ENCODE measurements at places on chromosomes 6 and 20.

GRCh38 chr6:47262231-47262630 lies 47.5 kb downstream of the TNFRSF21 start:
- no peak for DNase-seq

- DNase-seq = no peak
Observed at GRCh38 chr6:7671581-7671980, 54.3 kb upstream of the BMP6 start.

GRCh38 chr6:70176842-70177550 lies 125.9 kb downstream of the COL9A1 start:
- DNase-seq = no peak

GRCh38 chr20:62888910-62889309 lies 27.3 kb upstream of the TCFL5 start:
- DNase-seq = no peak

GRCh38 chr6:157860505-157860991 lies 37.5 kb downstream of the SNX9 start:
- no peak for DNase-seq

DNA sequence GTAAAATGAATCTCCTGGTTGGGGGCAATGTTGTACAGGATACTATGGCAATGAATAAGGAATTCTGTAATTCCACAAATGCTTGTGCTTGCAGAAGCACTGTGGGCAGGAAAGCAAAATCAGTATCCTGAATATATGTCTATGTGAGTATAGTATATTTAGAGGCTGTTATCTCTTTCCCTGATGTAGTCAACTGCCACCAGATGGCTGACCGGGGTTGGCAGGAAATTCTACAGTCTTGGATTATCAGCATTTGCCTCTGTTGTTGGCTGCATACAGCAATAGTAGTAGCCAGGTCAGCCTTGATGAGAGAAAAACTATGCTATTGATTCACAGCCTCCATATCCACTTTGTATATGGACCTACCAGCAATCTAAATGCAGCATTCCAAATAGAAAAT lies 425.1 kb upstream of the JAG1 start:
- no peak for DNase-seq

GRCh38 chr20:62350629-62351422 lies 16.3 kb downstream of the LAMA5 start:
- no peak for DNase-seq

Measured in cerebellar nuclear complex (tissue), 1 donor.